ENCODE measurements at places on chromosomes 7 and 10.

GRCh38 chr7:108014747-108015682 lies 12.1 kb upstream of the LAMB1 start:
- no peak for DNase-seq

- no peak for DNase-seq
Observed at GRCh38 chr7:50565977-50566376, 772 bp upstream of the DDC start.

GRCh38 chr7:156897673-156898072 lies 4.7 kb upstream of the LMBR1 start:
- no peak for DNase-seq

GRCh38 chr7:13017333-13017857 lies 330.0 kb downstream of the ARL4A start:
- no peak for DNase-seq

- no peak for DNase-seq
Observed at GRCh38 chr10:59805014-59805413, 51.8 kb upstream of the MRLN start.

Data from stimulated activated CD8-positive, alpha-beta memory T cell treated with anti-CD3 and anti-CD28 coated beads, Interleukin-7, amount 100 ng/mL, for 24 hours (primary cell).